Lower lobe of right lung (tissue), 2 donors: ENCODE measurements at places on chromosomes 11 and 22.

DNA sequence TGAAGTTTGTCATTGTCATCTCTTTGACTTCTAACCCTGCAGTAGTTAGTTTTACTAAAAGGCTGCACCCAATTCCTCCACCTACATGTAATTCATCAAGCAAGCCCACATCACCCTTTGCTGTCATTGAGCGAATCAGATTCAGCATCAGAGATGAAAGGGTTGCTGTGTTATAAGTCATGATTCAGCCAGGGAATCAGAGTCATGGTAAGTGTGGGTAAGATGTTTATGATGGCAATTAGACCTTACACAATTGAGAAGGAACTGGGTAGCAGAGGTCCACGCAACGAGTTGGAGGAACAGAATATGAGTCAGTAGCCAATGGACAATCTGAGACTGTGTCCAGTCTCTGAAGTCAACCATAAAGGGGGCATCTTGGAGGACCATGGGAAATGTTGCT lies 162.8 kb upstream of the SNX19 start:
- no peak for DNase-seq

DNA sequence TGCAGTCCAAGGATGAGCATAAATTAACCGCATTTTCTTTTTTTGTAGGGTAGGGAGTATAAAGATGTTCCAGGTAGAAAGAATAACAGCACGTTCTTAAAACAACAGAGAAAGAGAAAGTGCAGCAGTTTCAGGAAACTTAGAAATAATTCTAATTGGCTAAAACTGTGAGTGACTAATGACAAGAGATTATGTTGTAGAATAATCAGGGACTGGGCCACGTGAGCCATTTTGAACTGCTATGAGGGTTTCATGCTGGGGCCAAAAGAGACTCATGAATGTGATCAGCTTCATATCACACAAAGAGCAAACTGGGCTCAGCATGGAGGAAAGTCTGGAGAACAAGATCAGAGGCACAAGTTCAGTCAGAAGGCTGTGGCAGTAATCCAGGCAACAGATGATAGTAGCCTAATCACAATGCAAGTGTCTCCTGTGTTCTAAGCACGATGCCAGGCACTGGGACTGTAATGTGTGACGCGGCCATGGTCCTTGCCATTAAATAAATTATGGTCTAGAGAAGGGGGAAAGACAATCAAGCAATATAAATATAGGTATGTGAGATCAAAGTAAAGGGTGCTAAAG lies 17.9 kb downstream of the CWF19L2 start:
- DNase-seq: no peak

- DNase-seq: no peak
These were observed 918 bp upstream of the OR51Q1 start for GRCh38 chr11:5420993-5421392.

DNA sequence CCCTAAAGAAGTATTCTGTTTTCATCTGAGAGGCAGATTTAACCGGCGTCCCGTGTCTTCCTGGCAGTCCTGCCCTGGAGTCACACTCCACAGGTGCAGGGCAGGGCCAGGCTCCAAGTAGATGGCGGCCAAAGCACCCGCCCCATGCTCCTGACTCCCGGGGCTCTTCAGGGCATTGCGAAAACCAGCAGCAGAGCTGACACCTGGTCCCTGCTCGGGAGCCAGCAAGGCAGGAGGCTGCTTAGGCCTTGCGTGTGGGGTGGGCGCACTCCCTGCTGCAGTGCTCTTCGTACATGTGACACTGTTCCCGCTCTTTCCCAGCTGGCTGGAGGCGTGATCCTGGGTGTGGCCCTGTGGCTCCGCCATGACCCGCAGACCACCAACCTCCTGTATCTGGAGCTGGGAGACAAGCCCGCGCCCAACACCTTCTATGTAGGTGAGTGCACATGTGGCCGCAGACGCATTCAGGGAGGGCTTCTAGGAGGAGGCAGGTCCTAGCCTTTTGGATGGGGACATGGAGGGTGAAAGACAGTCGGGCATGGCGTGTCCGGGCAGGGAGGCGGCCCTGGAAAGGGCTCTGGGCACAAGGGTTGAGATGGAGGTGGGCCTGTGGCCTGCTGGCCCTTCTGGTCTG lies 10.3 kb upstream of the TSSC4 start:
- DNase-seq: peak; percentile 78

DNA sequence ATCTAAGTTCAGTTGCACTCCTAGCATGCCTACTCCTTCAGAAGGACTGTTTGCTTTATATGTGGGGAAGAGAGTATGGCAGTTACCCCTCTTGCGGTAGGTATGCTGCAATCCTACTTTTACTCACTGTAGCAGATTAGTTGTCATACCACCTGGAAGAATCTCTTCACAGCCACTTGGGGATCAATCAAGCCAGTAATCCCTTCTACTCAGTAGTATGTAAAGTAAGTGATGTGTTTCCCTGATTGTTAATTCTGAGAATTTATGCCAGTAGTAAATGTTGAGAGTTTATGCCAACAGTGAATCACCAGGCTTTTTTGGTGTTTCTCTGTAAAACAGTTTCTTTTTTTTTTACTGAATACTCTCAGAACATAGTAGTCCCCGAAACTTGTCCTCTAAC lies 34.4 kb downstream of the PRMT3 start:
- DNase-seq: no peak

DNA sequence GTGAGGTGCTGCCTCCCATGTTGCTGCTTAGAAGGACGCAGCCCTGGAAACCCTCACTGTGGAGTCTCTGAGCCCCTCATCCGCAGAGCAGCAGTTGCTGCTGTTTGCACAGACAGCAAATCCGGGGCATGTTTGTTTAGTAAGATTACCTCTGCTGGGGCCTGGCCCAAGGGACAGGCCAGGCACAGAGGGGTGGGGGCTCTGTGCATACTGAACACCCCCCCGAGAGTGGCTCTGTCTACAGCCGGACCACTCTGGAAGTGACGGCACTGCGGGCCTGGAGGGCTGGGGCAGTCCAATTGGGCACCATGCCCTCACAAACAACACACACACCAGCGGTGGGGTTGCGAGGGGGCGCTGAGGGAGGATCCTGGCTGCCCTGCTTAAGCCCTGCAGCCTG lies 22.9 kb upstream of the CCDC188 start:
- no peak for DNase-seq

- no peak for DNase-seq
These were observed 126.0 kb upstream of the MTNR1B start for GRCh38 chr11:92843455-92843854.

DNA sequence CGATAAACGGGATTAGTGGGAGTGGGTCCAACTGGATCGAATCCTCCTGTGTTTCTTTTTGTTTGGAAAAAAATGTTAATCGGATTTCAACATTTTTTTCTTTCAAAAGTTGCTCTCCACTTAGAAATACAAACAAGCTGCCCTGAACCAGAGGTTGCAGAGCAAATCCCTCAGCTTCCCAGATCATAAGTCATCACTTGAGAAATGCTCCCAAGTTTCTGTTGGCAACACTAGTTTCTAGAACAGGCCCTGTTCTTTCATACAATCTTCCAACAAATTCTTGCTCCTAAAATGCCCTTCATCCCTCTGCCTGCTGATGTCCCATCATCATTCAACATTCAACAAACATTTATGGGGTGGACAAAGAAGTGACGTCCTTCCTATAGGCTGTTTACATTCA lies 1.3 kb upstream of the MLC1 start:
- DNase-seq: no peak

DNA sequence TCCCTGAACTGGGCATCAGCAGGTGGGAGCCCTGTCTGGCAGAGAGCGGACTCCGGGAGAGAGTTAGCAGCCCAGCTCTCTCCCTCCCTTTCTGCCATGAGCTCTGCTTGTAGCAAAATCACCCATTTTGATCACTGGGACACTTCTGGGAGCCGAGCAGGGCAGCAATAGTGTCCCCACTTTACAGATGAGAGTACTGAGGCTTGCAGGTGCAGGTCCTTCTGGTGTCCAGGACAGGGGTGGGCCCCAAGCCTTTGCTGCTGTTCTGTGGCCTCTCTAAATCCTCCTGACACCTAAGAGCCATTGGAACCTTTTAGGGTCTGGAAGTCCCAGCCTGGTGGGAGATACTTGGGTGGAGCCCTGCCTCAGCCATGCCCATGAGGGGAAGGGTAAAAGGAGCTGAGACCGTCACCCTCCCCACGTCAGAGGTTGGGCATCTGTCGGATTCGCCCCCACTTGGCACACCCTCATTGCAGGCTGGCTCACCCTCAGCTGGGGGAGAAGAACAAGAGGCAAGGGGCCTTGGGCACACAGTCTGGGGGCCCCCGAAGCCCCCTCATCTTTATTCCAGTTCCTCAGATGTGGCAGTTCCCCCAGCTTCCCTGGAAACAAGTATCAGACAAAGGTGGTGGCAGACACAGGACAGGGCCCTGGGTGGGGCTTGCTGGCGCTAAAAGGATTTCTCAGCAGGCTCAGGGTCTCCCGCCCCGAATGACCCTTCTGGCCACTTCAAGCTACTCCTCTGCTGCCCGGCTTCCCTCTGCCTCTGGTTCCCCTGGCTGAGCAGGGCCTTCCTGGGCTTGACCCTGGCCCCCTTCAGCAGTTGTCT lies 4.5 kb downstream of the RIN1 start:
- peak; percentile 30 for DNase-seq

DNA sequence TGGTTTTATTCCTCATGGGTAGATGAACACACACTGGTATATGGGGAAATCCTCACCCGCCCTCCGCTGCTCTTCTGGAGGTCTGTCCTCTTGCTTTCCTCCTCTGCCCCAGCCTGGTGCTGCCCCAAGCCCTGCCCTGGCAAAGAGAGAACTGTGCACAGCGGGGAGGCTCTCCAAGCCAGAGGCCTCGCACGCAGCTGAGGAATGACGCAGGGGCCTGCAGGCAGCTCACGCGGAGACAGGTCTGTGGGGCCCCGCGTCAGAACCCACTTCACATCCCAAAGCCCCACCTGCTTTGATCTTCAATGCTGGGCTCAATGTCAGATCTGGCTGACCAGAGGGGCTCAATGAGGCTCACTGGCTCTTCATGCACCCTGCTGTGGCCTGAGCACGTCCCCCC lies 10.0 kb downstream of the GATD1 start:
- no peak for DNase-seq

- DNase-seq: no peak
These were observed 439.6 kb upstream of the CCDC90B start for GRCh38 chr11:83725728-83726127.

GRCh38 chr22:30919973-30920372 lies 48.6 kb downstream of the MORC2 start:
- DNase-seq: no peak

GRCh38 chr22:25451480-25452114 lies 112.9 kb upstream of the GRK3 start:
- no peak for DNase-seq

DNA sequence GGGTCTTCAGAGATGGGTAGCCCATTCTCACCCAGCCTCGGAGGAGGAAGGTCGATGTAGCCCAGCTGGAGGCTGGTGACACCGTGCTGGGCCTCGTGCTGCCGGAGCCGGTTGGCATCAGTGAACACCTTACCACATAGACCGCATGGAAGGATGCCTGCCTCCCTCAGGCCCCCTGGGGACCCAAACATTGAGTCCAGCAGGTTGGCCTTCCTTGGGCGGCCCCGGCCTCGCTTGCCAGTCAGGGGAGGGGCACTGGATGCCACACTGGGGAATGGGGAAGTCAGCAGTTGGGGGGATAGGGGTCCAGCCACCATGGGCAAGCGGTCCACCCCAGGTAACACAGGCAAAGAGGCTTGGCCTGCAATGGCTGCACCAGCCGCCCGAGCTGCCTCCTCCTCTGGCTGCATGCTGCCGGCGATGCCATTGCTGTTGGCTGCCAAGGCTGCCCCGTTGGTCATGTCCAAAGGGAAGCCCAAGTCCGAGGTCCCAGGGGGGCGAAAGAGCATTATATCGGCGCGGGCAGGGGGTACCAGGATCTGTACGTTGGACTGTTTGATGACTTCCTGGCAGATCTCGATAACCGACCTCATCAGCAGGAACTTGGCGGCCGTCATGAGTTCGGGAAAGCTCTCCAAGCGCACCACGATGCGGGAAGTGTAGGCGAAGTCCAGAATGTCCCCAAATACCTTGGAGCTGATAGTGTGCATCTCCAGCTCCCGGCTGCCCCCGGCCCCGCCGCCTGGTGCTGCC lies 1.4 kb downstream of the PATZ1 start:
- DNase-seq: peak; percentile 59

DNA sequence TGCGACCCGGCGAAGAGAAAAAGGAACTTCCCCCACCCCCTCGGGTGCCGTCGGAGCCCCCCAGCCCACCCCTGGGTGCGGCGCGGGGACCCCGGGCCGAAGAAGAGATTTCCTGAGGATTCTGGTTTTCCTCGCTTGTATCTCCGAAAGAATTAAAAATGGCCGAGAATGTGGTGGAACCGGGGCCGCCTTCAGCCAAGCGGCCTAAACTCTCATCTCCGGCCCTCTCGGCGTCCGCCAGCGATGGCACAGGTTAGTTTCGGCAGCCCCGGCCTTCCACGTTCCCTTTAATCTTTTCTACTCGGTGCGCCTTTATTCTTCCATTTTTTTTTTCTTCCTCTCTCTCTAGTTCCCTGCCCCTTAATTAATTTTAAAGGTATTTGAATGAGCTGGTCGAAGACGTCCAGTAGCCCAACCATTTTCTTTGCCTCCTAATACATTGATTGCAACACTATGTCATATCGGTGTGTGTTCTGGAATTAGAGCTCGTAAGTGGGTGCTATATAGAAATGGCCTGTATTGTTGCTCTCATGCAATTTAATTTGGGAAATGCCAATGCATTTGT lies 537 bp downstream of the EP300 start:
- peak; percentile 62 for DNase-seq

- no peak for DNase-seq
These were observed 1024.3 kb downstream of the BRD1 start for GRCh38 chr22:48803171-48803947.

DNA sequence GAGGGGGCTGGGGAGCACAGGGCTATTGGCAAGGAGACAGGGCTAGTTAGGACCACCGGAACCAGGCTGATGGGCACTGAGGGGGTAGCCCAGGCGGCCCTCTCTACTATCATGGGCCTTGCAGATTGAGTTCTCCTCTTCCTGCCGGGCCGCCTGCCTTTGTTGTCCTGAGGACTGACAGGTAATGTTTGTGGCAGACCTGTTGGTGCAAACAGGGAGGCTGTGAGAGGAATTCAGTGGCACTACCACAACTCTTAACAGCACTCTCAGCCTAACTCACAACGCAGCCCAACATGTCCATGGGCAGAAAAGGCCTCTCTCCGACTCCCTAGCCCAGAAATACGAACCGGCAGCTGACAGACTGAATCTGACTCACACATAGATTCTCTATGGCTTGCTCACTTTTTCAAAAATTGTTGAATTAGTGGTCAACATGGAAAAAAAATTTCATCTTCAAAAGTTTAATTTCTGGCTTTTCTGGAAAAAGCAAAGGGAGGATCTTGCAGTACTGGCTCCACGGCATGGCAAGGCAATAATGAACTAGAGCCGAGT lies 11.4 kb downstream of the KCNJ5 start:
- DNase-seq: no peak
